ENCODE measurements at places on chromosomes 6 and 20.

DNA sequence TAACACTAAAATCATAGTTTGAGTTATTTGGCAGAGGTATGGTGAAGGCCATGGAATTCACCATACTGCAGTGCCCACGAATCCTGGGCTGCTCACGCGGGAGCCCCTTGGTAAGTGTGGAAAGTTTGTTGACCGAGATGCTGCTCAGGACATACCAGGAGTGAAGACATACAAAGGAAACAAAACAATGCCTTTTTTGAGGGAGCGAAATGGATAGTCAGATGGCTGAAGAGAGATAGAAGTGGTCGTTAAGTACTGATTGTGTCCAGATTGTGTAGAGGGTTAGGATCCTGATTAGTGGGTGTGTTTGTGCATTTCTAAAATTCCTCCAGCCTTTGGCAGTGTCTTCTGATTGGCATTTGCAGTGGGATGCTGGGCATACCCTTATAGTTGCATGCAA, 83.0 kb downstream of the SOBP start:
- DNase-seq: no peak

- no peak for DNase-seq
Measured at GRCh38 chr6:41716516-41717391, 18.7 kb downstream of the TFEB start.

DNA sequence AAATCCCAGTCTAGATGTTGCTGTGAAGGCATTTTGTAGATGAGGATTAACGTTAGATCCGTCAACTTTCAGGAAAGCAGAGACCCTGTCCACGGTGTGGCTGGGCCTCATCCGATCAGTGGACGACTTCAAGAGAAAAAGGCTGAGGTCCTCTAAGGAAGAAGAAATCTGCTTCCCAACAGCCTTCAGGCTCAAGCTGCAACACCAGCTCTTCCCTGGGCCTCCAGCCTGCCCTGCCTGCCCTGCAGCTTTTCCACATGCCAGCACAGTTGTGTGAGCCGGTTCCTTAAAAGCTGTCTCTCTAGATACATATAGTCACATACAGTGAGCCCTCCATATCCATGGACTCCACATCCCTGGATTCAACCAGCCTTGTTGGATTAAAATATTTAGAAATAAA, 14.1 kb upstream of the PDE10A start:
- DNase-seq: no peak

- DNase-seq: no peak
Measured at GRCh38 chr6:166499350-166500163, 86.9 kb downstream of the RAMACL start.

DNA sequence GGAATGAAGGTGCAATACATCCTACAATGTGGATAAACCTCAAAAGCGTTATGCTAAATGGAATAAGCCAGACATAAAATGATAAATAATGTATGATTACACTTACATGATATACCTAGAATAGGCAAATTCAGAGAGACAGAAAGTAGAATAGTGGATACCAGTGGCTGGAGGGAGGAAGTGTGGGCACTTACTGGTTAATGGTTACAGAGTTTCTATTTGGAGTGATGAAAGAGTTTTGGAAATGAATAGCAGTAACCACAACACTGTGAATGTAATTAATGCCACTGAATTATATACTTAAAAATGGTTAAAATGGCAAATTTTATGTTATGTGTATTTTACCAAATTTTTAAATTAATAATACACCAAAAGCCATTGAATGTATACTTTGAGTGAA, 71.4 kb upstream of the CST7 start:
- DNase-seq: no peak

- no peak for DNase-seq
Measured at GRCh38 chr6:1027795-1028569, 283.9 kb upstream of the FOXQ1 start.

GRCh38 chr6:114785235-114786127, 442.7 kb upstream of the HS3ST5 start:
- no peak for DNase-seq

- DNase-seq: no peak
Measured at GRCh38 chr20:48459722-48460395, 367.9 kb downstream of the PREX1 start.

DNA sequence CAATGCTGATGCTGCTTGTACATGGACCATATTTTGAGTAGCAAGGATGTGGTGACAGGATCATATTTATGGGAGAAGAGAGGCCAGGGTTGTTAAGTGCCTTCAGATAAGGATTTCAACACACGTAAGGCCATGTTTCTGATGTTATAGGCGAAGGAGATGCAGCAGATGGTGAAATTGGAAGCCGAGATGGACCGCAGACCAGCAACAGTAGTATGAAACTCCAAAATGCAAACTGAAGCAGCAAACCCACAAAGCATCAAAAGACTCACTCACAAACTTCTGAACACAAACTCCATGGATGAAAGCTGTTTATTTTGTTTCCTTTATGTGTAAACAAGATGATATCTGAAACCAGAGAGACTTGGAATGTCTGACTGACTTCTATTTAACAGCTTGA, 35.6 kb upstream of the LAMP5 start:
- no peak for DNase-seq

Measured in forelimb muscle (tissue), 1 donor.